Activated T-cell treated with anti-CD3 and anti-CD28 coated beads for 24 hours (primary cell): ENCODE measurements at places on chromosomes 2 and 18.

GRCh38 chr2:28036307-28036706 lies 145.8 kb downstream of the BABAM2 start:
- DNase-seq = no peak

DNA sequence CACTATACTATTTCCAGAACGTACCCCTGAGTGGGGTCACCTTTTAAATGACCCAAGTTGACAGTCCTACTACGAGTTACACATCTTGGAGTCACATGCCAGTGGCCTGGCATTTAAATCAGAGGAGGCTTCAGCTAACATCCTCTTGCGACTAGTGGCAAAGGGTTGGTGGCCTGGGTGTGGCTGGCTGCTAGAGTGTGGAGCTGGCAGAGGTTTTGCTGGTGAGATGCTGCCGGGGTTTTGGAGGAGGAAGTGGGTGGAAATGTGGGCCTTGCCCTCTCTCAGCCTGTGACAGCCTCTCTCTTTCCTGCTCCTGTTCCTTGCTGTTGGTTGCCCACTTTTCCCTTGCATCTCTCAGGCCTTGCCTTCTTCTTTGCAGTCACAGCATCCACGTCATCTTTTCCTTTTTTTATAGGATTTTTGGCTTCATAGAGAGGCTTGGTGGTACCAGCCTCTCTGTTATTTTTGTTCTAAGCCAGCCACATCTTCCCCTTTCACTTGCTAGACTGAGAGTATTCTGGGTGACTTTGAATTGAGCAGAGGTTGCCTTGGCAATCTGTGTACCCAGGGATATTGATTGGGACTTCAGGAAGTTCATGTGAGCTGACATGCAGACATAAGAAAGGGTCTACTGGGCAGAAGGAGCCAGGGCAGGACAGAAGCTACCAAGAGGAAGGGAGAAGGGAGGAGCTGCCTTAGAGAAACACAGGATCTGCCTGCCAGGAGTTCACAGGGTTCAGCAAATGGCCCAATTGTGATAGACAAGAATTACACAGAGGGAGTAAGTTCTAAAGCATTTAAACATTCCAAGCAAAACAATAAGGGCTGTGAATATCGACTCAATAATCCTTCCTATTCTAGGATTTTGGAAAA lies 55.4 kb downstream of the CDC42EP3 start:
- no peak for DNase-seq

- DNase-seq = no peak
Measured at GRCh38 chr2:230863442-230864121, 1.2 kb upstream of the ITM2C start.

DNA sequence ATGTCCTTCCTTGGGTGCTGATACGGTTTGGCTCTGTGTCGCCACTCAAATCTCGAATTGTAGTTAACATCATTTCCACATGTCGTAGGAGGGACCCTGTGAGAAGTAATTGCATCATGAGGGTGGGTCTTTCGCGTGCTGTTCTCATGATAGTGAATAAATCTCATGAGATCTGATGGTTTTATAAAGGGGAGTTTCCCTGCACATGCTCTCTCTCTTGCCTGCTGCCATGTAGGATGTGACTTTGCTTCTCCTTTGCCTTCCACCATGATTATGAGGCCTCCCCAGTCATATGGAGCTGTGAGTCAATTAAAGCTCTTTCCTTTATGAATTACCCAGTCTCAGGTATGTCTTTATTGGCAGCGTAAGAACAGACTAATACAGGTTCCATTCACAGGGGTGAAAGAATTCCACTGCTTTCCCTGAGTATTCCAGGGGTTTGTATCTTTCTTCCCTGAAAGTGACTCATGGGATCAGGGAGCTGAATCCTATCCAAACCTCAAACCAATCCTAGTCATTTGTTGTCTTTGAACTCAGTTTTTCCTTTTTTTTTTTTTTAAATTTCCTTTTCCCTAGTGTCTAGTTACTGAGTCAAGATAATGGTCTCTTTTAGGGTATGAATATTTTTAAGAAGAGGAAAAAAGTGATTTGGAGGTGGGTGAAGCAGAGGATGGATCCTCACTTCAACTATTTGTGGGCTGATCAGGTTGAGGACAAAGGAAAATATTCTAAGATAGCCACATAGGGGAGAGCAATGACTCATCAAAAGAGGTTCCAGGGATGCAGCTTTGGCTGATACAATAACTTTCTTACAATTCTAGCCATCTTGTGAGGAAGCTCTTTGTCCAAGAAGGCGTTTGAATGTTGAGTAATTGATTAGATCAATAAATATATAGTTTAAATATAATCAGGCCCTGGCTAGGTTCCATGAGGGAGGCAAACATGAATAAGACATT lies 19.5 kb upstream of the KCNE4 start:
- DNase-seq = no peak

GRCh38 chr2:1517786-1518185 lies 104.5 kb downstream of the TPO start:
- no peak for DNase-seq

GRCh38 chr2:68911709-68912108 lies 40.5 kb upstream of the BMP10 start:
- DNase-seq = no peak

DNA sequence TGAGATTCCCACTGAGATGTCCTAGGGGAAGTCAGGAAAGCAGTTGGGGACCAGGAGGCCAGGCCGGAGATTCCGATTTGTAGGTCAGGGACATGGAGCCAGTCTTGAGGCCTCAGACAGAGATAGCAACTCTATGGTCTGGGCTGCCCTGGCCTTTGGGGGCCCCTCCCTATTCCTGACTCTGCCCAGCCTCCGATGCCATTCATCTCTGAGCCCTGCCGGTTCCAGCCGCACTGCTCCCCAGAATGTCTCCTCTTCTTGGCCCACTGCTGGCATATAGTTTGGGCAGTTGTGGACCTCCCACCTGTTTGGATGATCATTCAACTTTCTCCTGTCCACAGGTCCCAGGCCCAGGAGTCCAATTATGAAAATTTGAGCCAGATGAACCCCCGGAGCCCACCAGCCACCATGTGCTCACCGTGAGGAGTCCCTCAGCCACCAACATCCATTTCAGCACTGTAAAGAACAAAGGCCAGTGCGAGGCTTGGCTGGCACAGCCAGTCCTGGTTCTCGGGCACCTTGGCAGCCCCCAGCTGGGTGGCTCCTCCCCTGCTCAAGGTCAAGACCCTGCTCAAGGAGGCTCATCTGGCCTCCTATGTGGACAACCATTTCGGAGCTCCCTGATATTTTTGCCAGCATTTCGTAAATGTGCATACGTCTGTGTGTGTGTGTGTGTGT lies 16.4 kb downstream of the SIGLEC15 start:
- DNase-seq = no peak

DNA sequence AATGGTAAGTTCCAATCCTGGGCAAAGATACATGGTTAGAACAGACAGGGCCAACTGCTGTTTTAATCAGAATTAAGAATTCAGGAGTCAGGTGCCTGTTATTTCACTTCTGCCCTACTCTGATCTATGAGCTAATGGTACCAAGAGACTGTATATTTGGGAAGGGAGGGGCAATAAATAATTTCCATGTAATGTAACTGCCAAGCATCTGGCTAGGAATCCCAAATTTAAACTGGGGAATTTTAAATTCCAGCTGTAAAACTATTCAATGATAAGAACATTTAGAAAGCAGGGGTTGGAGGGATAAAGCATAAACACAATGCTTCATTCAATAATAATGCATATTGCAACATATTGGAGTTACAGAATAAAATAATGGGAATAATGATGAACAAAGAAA lies 49.7 kb downstream of the SCN7A start:
- DNase-seq = no peak

DNA sequence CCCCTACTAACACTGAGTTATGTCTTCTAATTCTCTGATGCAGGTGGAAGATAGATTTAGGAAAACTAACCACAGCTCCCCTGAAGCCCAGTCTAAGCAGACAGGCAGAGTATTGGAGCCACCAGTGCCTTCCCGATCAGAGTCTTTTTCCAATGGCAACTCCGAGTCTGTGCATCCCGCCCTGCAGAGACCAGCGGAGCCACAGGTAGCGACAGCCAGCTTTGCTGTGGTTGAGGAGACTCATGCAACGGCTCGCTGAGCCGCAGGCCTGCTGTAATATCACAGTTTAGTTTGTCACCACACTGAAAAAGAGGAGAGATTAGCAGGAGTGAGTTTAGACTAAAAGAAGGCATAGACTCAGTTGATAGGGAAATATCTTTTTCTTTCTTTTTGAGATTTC lies 131.0 kb upstream of the IL1R2 start:
- no peak for DNase-seq

DNA sequence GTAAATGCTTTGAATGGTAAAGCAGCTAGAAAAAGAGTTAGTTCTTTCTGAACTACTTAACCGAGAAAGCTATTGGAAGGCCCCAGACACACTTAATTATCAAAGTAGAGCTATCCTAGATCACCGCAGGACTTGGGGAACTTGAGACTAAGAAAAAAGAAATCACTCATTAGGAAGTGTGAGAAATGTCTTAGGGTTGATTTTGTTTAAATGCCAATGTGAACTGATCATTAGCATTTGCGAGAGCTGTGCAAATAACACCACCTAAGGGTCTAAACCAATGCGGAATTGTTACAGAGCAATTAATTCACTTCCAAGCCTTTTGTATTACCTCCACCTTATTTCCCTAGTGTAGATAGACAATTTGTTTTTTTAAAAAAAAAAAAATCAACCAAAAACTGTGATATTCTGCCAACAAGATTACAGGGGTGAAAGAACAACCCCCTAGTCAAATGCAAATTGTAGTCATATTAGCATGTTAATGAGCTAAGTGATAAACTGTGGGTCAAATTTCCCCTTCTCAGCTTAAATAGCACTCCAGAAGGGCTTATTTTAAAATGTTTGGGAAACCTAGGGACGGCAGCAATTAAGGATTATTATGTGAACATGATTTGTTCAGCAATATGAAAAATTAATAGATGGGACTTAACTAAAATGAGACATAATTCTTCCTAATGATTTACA lies 246.2 kb upstream of the STON1 start:
- DNase-seq = no peak

GRCh38 chr2:215522237-215522636 lies 86.4 kb upstream of the FN1 start:
- no peak for DNase-seq

- DNase-seq = no peak
Measured at GRCh38 chr2:144914622-144915318, 394.9 kb upstream of the ZEB2 start.

GRCh38 chr18:76988031-76988826 lies 144.4 kb downstream of the MBP start:
- no peak for DNase-seq

- DNase-seq = no peak
Measured at GRCh38 chr2:210432633-210433032, 43.9 kb downstream of the LANCL1 start.

DNA sequence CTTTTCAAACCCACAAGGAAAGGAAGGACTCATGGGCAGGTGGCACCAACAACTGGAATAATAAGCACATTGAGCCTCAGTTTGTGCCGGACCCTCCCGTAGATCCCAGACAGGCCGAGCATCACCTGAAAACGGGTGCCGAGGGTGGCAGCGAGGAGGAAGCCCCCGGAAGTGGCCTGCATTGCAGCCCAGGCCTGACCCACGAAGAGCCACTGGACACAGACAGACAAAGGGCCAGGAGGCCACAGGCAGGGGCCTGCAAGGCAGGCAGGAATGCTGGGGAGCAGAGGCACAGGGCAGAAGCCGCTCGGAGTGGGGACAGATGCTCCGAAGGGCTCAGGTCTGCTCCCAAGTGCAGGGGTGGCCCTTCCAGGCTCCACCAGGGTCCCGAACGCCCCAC lies 31.7 kb downstream of the MTERF4 start:
- no peak for DNase-seq

DNA sequence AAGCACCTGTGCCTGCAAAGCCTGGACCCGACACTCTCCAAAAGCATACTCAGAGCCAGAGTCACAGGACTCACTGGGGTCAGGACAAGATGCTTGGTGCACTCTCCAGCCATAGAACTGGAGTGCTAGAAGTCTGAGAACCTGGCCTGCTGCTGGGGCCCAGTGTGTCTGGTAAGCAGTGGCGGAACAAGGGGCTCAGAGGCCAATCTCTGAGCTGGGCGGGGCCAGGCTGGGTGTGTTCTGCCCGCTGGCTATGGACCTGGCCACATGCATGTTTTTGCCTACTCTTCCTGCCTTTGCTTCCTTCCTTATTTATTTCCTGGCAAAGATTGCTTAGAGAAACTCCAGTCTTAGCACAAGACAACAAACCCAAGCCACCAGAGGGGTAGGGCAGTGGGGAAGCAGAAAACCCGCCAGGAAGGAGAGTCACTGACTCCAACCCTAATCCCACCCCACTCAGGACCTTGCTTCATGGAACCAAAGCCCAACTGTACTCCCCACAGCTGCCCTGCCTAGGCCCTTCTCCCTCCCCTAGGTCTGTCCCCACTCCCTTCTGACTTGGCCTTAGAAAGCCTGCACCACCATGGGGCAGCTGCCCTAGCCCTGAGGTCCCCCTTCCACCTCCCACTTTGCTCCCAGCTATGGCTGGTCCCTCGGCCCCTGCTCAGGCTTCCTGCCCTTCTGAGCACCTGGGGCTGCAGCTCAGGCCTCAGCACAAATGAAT lies 315.5 kb downstream of the CELF4 start:
- DNase-seq = no peak

DNA sequence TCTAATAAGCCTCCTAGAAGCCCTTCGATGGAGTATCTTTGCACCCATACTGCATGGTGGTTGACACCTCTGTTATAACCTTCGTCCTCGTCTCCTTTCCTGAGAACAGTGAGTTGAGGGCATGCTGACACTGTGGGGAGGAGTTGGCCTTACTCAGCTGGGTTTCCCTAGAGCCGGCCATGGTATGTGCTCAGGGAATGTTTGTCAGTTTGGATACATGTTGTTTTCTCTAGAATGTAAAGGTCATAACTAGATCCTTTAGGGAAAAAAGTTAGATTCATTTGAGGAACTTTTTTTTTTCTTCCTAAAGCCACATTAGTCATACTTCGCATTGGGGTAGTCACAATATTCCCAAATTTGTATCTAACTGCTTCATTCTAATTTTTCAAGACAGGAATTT lies 106.0 kb upstream of the FOSL2 start:
- no peak for DNase-seq

- DNase-seq = no peak
Measured at GRCh38 chr2:109238580-109238979, 109.6 kb downstream of the SH3RF3 start.

GRCh38 chr18:9708057-9708433 lies at the start of gene RAB31:
RAB31 (plus strand) TSS chr18:9708301; CDS start chr18:9708406, 105 bp downstream.
- no peak for DNase-seq

- no peak for DNase-seq
Measured at GRCh38 chr18:45806226-45806625, 19.2 kb upstream of the SIGLEC15 start.

- no peak for DNase-seq
Measured at GRCh38 chr18:45349019-45349418, 266.3 kb upstream of the SLC14A2 start.

DNA sequence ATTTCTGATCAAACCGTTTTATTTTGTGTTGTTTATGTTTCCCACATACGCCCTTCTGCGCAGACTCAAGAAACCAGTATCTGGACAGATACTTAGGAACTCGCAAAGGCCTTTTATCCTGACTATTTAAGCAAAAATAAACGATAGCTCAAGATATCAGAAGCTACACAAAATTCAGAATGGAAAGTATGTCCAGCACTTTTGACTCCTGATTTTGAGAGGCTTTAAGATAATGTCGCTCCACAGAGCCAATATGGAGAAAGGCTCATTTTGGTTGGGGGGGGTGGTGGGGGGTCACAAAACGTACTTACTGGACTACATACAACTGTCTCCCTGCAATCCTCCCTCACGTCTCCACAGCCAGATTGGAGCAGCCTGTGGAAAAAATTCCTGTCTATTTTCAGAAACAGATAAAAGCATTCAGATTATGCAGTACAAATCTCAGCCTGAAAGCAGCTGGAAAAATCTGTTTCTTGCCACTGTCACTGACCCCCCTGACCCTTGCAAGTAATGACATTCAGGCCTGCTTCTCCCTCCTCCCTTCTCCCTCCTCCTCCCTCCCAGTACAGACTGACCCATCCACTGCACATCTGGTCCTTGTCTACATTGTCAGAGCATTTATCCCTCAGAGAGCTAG lies 34.9 kb upstream of the LCLAT1 start:
- DNase-seq = no peak
